Bronchial epithelial cell (primary cell): ENCODE measurements at places on chromosomes 11 and 22. TPM values are rescaled to one million over a fixed set of nuclear protein-coding genes. Genes with fewer than 3 reads are reported as not detected.

DNA sequence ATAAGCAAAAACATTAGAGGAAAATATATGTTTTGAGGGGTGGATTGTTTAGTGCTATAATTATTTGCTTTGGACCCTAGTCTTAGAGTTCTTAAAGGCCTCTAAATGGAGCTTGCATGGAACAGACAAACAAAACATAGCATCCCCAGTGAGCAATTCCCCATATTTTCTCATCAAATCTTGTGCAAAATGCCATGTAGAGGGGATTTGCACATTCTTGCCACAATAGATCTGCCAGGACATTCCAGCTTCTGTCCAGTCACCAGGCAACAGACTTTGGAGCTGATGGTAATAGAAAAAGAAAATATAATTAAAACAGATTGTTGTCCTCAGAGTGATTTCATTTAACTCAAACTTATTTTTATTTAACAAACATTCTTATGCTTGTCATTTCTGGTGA lies 360.3 kb upstream of the PDGFD start:
- DNase-seq, result no peak

GRCh38 chr11:44944181-44944852 lies 6.4 kb downstream of the TP53I11 start:
- no peak for DNase-seq

- no peak for DNase-seq
Observed at GRCh38 chr11:27726981-27727380, 26.7 kb upstream of the BDNF start.

GRCh38 chr11:35166369-35167360 lies 27.7 kb downstream of the CD44 start:
- DNase-seq, result peak; percentile 97

DNA sequence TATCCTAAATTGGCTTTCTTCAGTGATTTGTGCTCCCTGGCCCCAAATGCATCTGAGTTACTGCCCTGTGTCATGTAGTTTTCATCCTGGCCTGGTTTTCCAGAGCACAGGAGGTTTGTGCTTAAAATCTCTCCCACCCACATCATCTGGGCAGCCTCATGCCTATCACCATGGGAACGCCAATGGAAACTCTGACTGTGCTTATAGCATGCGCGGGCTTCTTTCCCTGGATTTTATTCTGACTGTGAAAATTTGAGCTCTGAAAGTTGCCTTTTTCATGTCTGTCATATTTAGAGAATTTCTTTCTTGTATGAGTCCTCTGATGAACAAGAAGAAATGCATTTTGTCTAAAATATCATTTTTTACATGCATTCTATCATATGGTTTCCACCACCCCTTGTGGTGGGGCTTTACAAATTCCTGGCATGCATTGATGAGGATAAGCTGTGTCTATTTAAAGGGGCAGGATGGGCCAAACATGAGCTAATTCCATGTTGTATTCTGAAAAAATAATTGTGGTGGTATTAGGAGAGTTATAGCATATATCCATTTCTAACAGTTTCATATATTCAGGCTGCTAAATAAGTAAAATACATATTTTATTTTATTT lies 55.1 kb downstream of the IRAG1 start:
- no peak for DNase-seq

DNA sequence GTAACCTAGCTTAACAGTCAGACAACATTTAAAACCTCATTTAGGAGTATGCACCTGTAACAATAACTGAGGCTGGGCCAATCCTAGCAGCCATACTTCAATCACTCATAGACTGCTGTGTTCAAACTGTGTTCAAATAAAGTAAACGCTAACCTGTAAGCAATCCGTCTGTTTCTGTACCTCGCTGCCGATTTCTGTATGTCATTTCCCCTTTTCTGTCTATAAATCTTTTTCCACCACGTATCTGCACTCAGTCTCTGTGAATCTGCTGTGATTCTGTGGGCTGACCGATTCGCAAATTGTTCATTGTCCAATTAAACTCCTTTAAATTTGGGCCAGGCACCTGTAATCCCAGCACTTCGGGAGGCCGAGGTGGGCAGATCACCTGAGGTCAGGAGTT lies 12.3 kb downstream of the APOBEC3H start:
- DNase-seq, result no peak

- DNase-seq, result peak; percentile 87
Observed at GRCh38 chr11:67351275-67352005, 1.9 kb downstream of the POLD4 start.

- DNase-seq, result no peak
Observed at GRCh38 chr11:19398772-19399527, 158.2 kb upstream of the E2F8 start.

- peak; percentile 10 for DNase-seq
Observed at GRCh38 chr11:70471254-70471653, 72.9 kb downstream of the CTTN start.

DNA sequence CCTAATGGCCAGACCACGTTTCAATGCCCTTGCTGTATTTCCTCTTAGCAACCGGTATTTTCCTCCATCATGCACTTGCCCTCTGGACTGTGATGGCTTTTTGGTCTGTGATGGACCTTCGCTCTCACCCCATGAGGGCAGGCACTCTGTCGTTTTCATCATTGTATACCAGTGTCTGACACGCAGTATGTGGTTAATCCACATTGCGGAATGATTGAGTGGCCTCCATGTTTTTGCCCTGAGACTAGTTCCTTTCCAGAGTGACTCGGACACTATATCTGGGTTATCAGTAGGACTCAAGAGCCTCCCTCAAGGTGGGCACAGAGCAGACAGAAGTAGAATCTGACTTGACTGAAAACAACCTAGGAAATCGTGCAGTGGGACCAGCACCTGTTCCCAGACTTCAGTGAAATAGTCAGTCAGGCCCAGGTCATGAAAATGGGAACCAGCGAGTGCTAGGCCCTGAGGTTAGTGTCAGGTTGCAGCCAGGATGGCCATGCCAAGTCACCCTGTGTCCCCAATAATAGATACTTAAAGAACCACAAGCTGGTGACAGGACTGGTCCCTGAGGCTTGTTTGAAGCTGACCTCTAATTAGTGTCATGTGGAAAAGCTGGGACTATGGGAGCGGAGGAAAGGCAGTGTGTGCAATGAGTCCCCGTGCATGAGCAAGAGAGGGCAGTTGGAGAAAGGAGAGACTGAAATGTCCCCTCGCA lies 464.7 kb downstream of the INSC start:
- DNase-seq, result no peak

GRCh38 chr22:16970446-16970845 lies 37.6 kb downstream of the GAB4 start:
- DNase-seq, result no peak

- peak; percentile 41 for DNase-seq
Observed at GRCh38 chr11:15627560-15627959, 512.8 kb downstream of the INSC start.

- no peak for DNase-seq
Observed at GRCh38 chr22:47059701-47060161, 297.3 kb downstream of the TBC1D22A start.

The PLCB3 gene
- total RNA-seq, result 20.8 and 33.3 TPM in 2 replicates

The MS4A14 gene
- not detected in 2 replicates for total RNA-seq

The YAP1 gene
- 151 and 152 TPM in 2 replicates for total RNA-seq

The NRIP3 gene
- 1.6 and 2.2 TPM in 2 replicates for total RNA-seq

The PKDREJ gene
- total RNA-seq, result not detected in 2 replicates

The NPTXR gene
- under 0.01 TPM in 2 replicates for total RNA-seq

The TMEM191C gene
- 1.3 TPM in 2 replicates for total RNA-seq

The FOLR1 gene
- total RNA-seq, result 0.53 and 1.3 TPM in 2 replicates

The IGSF9B gene
- total RNA-seq, result under 0.01 and 0.38 TPM in 2 replicates
